Right ventricle myocardium inferior (tissue), 1 donor: ENCODE measurements at places on chromosomes 7 and 10. TPM values are rescaled to one million over a fixed set of nuclear protein-coding genes. Genes with fewer than 3 reads are reported as not detected.

Gene TSPAN13
- total RNA-seq = 16.7 TPM

Gene CEP55
- total RNA-seq = 1.4 TPM

DNA sequence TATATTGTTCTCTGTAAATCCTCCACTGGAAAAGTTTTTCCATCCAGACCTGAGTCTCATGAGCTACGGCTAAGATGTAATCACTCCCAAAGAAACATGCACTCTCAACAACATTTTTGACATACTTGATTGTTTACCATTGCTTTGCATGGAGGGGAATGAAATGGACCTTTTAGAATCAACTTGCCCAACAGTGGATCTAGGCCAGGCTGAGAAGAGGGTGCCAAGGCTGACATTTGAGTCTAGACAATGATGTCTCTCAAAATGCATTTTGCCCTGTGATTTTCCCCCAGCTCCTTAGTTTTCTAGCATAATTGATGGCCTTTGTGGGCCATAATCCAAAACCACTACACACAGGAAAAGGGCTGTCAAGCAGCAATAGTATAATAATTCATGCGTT lies 297.9 kb upstream of the KLF6 start:
- no peak for DNase-seq

- DNase-seq = no peak
Observed at GRCh38 chr10:21363731-21364104, 161.8 kb downstream of the SKIDA1 start.

Gene ANKRD1
- 2,249 TPM for total RNA-seq

Gene SPDYE16
- total RNA-seq = not detected
